Stimulated activated CD4-positive, alpha-beta T cell treated with anti-CD3 and anti-CD28 coated beads, Interleukin-12 subunit alpha, Interleukin-12 subunit beta, amount 100 ng/mL, for 48 hours (primary cell): ENCODE measurements at places on chromosomes 2 and 18.

GRCh38 chr2:95231723-95232122 is 24.4 kb downstream of the ZNF892 start:
- DNase-seq, result peak; percentile 10

DNA sequence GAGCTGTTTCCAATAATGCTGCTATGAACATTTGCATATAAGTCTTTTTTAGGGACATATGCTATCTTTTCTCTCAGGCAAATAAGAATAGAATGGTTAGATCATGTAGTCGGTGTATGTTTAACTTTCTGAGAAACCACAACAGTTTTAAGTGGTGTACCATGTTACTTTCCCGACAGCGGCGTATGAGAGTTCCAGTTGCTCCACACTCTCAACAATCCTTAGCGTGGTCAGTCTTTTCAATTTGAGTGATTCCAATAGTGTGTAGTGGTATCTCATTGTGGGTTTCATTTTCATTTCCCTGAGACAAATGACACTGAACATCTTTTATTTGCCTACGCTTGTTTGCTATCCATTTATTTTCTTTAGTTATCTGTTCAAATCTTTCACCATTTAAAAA is 149.5 kb downstream of the ACOXL start:
- no peak for DNase-seq

GRCh38 chr2:112958428-112959108 is 19.2 kb upstream of the IL36G start:
- DNase-seq, result peak; percentile 7

DNA sequence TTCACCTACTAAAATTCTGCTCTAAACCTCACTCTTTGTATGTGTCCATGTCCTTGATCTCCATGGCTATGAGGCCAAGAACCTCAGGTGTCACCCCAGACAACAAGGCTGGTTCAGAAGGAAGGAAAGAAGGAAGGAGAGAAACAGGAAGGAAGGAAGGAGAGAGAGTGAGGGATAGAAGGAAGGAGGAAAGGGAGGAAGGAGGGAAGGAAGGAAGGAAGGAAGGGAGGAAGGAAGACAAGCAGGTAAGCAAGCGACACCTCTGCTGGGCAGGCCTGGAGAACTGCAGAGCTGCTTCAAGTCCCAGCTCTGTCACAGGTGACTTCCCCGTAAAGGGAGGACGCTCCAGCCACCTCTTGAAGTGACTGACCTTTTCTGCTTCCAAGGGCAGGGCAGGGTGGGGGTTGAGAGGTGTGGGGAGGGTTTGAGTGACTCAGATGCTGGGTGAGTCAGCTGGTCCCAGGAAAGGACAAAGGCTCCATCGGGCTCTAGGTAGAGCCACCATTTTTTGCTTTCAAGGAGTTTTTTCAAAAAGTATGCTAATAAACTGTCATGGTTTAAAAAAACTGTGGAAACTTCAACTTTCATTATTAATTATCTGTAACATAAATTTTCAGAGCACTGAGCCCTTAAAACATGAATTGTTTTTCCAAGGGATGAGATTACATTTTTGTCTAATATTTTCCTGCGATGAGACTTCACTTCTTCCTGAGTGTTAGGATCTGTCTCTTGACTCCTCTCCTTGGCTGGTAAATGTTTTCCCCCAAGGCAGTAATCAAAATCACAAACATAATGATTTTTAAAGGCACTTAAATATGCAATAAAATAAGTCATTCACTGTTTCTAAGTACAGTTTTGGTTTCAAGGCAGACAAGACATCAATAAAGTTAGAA is 90.1 kb upstream of the L3MBTL4 start:
- DNase-seq, result no peak

DNA sequence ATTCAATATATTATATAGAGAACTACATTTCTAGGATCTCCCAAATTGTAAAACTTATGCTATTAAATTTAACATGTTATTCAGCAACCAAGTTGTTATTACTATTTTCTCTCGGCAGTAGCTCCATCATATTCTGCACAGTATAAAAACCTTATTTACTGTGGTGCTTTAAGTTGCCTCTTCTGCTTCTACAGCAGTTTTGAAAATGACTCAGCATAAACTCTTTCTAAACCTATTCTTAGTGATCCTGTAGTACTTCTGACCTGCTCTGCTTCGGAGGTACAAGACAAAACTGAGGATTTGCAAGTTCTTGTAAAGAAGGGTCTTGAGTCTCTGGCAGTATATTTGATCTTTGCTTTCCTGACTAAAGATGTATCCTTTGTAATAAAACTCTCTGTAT is 567.2 kb downstream of the TMX3 start:
- DNase-seq, result no peak

DNA sequence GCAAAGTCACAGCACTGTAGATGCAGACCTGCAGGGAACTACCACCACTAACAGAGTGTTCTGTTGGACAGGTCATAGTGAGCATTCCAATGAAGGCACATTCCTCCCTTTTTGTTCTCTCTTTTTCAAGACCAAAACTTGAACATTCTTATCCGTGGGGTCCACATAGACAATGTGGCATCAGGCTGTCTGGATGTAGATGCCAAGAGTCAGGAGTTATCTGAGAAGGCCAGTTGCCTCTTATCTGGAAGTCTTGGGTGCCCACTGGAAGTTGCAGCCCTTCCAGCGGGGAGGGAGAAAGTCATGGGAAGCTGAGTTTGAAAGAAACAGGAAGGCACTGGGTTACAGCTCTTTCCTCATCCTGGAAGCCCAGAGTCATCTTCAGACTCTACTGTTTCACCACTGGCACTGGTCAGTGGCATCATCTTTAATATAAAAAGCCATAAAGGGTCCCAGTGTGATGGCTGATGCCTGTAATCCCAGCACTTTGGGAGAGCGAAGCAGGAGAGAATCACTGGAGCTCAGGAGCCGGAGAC is 61.4 kb downstream of the FAM161A start:
- no peak for DNase-seq

DNA sequence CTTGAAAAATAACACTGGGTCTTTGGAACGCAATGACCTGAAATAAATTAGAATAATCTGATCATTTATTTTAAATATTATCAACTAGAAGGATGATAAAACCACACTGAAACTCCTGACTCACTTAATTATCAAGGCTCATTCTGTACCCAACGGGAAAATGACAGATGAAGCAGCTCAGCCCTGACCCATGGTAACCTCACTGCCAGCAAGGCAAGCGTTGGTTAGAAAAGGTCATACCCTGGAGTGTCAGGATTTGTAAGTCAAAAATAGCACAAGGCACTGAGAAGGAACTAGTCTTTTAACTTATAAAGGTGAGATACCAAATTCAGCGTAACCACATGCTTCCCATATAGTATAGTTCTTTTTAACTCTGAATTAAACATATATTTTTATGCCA is 277.5 kb downstream of the ETAA1 start:
- DNase-seq, result no peak

DNA sequence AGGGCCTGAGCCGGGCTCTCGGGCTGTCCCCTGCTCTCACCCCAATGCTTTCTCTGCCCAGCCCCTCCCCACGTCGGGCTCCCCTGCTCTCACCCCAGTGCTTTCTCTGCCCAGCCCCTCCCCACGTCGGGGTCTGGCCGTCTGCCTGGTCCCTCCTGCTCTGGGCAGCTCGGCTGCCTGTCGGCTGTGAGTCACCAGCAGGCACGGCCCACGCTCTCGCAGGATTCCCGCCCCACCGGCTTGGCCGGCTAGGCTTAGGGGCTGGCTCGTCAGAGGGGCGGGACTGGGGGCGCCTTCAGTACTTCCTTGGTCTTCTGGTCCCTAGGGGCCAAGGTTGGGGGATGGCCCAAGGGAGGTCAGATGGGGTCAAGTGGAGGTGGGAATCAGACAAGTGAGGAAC is 3.3 kb downstream of the BOK start:
- no peak for DNase-seq

DNA sequence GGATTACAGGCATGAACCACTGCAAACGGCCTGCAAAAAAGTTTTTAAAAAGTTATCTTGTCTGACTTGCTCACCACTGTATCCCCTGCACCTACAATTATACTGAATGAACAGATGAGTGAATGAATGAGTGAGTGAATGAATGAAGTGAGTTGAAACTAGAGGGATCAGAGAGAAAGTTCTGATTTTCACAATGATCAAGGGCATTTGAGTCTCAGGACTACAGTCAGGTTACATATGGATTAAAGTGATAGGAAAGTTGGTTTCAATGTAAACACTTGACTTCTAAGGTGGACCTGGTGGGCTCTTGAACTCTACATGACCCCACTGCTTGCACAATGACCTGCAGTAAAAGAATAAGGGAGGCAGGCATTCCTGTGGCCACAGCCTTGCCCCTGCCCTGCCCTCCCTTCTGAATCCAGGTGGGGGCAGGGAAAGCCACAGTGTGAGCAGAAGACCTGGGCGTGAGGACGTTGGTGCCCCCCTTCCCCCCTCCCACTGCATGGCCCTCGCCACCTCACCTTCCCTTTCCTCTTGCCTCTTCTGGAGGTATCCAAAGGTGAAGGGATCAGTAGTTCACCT is 10.7 kb downstream of the C2orf80 start:
- no peak for DNase-seq

- DNase-seq, result no peak
Observed at GRCh38 chr2:46299365-46300263, 2.4 kb downstream of the EPAS1 start.

GRCh38 chr2:162113776-162114168 is 38.3 kb downstream of the GCG start:
- DNase-seq, result no peak

- no peak for DNase-seq
Observed at GRCh38 chr18:44033144-44033701, 647.5 kb upstream of the SETBP1 start.

GRCh38 chr2:138093455-138093854 is 129.2 kb downstream of the HNMT start:
- no peak for DNase-seq

- DNase-seq, result no peak
Observed at GRCh38 chr2:111523009-111523408, 361.0 kb downstream of the ANAPC1 start.

DNA sequence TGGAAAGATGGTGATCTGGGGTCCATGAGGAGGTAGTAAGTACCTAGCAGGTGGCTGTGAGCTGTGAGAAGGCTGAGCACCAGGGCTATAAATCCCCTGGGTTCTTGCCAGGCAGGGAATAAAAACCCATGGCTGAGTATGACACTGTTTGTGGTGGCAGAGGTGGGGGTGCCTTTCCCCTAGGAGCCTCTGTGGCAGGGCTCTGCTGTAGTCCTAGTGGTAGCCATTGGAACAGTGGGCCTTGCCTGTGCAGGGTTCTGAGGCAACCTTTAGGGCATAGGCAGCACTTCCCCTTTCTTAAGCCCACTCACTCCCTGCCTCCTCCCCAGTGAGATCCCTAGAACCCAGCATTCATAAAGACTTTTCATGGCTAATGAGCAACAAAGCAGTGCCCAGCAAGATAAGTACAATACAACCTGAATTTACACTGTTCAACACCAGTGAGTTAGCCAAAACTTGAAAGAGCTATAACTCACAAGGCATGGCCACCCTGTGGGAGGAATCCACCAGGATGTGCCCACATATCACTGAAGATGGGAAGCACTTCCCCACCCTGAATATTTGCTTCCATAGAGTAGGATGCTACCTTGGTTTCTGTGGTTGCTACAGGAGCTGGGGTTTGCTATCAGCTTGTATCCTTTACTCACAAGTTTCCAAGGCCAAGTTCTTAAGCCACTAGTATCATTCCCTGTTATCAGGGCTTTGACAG is 100.9 kb upstream of the NEUROD1 start:
- DNase-seq, result no peak

DNA sequence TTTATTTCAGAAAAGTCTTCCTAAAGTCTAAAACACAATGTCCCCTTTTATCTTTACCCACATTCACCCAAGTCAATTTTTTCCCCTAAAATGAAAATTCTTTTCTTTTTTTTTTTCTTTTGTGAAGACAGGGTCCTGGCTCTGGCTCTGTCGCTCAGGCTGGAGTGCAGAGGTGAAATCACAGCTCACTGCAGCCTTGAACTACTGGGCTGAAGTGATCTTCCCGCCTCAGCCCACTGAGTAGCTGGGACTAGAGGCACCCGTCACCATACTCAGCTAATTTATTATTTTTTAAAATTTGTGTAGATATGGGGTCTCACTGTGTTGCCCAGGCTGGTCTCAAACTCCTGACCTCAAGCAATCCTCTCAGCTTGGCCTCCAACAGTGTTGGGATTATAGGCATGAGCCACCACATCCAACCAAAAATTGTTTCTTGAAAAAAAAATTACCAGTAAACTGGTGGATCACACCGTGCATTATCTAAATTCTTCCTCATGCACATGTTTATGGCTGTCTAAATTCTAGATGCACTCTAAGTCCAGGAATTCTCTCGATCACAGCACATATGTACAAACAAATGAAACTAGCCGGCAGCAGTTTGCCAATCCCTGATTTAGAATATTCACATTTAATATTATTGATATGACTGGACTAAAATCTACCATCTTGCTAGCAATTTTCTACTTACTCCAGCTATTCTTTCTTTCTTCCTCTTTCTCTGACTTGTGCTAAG is 56.8 kb downstream of the OLA1 start:
- no peak for DNase-seq

- DNase-seq, result no peak
Observed at GRCh38 chr2:134021830-134022524, 231.9 kb upstream of the MGAT5 start.

GRCh38 chr2:30270166-30270565 is 38.8 kb downstream of the LBH start:
- DNase-seq, result no peak

- no peak for DNase-seq
Observed at GRCh38 chr18:45806226-45806625, 19.2 kb upstream of the SIGLEC15 start.

DNA sequence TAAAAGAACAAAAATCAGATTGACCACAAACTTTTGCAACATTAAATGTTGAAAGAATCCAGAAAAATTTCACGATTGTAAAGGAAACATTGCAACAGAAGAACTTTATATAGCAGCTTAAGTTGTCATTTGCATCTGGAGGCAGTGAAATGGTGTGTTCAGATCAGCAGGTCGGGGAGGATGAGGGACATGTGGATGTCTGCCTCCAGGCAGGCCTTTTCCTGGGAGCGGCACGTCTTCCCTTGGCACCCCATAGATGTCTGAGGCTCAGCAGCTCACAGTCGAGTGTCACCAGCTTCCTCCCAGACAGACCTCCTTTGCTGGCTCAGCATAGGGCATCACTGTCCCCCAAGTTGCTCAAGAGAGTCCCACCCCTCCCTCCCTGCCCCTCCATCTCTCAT is 44.3 kb upstream of the ASB1 start:
- no peak for DNase-seq

DNA sequence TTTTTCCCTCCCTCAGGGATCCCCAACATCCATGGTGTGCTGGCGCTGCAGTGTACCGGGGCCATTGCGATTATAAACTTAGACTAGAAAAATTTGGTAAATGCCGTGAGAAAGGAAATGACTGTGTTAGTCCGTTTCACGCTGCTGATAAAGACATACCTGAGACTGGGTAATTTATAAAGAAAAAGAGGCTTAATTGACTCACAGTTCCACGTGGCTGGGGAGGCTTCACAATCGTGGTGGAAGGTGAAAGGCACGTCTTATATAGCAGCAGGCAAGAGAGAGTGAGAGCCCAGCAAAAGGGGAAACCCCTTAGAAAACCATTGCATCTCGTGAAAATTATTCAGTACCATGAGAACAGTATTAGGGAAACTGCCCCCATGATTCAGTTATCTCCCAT is 44.3 kb downstream of the NTSR2 start:
- peak; percentile 5 for DNase-seq
